ENCODE measurements at places on chromosomes 7 and 10.

DNA sequence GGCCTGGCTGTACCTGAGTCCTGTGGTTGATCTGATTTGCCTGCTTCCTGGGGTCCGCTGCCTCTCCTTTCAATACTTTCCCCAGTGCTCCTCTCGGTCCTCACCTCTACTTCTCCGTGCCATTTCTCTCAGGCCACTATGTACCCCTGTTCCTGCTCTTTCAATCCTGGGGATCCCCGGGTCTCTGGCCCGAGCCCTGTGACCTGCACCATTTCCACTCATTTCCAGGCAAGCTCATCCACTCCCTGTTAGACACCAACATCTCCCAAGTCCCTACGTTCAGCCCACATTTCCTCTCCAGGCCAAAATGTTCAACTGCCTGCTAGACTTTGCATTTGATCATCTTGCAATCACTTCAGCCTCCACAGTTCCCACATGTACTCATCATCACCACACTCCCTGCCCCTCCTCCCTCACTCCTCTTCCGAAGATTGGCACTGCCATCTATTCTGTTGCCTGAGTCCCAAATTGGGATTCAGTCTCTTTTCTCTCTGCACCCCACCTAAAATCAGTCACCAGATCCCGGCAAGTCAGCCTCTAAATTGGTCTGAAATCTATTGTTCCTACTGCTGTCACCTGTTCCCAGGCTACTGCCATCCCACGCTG, 34.4 kb upstream of the ZMIZ1 start:
- no peak for DNase-seq

DNA sequence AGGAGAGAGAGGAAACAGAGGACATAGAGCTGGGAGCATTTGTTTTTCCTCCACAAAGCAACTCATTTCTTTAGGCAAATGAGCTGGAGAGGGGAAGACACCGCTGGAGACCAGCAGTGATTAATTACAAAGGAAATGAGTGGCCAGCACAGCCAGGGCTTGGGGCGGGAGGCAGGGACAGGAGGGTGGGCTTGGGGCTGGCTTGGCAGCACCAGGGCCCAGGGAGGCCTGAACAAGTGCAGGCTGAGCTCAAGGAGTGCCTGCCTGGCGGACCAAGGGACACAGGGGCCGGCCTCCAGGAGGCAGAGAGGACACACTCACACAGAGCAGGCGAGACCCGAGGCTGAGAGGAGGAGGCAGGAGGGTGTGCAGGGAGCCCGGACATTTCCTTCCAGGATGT, 149.0 kb upstream of the UNC5B start:
- DNase-seq = no peak

DNA sequence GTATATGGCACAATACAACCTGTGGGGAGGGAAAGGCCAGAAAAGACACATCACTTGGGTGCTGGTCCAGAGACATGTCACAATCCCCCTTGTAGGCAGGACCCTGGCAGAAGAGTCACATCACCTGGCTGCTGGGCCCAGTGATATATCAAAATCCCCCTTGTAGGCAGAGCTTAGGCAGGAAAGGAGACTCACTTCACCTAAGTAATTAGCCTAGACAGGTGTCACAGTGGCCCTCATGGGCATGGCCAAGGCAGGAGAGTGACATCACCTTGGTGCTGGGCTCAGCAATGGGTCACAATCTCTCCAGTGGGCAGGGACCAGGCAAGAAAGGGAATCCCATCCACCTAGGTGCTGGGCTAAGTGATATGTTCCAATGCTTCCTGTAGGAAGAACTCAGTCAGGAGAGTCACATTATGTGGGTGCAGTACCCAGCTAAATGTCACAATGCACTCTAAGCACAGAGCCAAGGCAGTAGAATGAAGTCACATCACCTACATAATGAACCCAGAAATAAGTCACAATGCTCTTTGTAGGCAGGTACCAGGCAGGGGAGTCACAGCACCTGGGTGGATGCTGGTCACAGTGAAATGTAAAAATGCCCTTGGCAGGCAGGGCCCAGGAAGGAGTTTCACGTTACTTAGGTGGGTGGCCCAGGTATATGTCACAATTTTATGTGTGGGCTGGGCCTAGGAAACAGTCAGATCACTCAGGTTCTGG, 18.9 kb upstream of the ZNF736 start:
- DNase-seq = no peak

DNA sequence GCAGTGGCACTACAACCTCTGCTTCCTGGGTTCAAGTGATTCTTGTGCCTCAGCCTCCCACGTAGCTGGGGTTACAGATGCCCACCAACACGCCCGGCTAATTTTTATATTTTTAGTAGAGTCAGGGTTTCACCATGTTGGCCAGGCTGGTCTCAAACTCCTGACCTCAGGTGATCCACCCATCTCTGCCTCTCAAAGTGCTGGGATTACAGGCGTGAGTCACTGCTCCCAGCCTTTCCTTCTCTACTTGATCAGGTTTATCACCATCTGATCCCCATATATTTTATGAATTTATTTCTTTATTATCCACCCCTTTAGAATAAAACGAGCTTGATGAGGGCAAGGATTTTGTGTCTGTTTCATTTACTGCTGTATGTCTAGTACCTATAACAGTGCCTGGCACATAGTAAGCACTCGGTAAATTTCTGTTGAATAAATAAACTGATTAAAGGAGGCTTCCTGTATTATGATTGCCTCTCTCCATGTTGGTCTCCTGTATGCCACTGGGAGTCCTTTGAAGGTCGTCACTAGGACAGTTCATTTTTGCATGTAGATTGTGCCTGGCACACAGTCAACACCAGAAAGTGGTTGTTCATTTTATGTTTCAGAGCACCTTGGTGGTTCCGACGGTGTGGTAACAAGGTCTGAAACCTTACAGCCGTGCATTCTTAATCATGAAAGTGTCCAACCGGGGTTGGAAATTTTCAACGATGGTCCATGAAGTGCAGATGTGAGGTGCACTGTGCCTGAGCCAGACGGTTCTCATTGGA, 9.6 kb upstream of the EIF3A start:
- no peak for DNase-seq

GRCh38 chr7:116499168-116500077, at the start of gene CAV2:
Gene CAV2, plus strand, starts transcription at chr7:116499738. Its CDS starts 44 bp downstream, at chr7:116499782.
- peak; percentile 61 for DNase-seq

DNA sequence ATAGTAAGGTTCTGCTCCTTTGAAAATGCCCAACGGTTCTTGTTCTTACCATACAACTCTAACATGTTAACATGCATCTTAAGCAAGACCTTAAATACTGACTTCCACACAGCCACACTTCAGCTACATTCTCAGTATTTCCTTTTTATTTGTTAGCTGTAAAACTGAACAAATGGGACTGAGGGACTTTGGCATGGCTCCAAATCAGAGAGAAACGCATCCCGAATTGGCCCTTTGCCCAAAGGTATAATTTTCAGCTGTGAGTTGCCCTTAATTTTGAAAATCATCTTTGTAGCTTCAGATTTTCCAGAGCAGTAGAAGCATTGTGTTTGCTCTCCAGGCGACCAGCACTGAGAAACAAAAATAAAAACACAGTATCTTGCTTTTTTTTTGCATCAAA, 56.4 kb downstream of the NEUROD6 start:
- DNase-seq = no peak

GRCh38 chr10:129628823-129629222, 161.8 kb downstream of the MGMT start:
- no peak for DNase-seq

- no peak for DNase-seq
Observed at GRCh38 chr10:113856563-113856962, 2.1 kb downstream of the NHLRC2 start.

DNA sequence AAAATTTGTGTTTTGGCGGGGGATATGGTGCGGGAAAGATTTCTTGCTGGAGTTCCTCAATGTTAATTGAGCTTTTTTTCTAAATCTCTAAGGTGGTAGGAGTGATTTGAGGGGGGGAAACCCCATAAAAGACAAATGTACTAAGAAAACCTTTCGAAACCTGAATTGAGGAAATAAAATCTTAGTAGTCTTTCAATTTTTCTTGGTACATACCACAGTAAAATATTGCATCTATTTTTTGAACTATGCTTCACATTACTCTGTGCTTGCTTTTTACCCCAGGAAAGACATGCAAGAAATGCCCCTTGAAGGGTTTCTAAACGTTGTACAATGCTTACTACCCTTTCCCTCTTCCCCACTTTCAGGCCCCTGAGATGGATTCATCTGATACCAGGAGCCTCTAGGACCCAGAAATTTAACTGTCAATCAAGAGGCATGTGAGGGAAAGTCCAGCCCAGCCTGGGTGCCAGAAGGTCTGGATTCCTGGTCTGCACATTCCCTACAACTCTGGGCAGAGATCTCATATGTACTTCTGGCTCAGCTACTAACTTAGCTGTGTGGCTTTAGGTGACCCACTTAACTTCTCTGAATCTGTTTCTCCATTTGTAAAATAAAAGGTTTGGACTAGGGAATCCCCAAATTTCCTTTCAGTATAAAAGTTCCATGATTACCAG, 5.8 kb upstream of the PDCD4 start:
- peak; percentile 54 for DNase-seq

GRCh38 chr7:103690242-103690974, 244.4 kb upstream of the SLC26A5 start:
- no peak for DNase-seq

DNA sequence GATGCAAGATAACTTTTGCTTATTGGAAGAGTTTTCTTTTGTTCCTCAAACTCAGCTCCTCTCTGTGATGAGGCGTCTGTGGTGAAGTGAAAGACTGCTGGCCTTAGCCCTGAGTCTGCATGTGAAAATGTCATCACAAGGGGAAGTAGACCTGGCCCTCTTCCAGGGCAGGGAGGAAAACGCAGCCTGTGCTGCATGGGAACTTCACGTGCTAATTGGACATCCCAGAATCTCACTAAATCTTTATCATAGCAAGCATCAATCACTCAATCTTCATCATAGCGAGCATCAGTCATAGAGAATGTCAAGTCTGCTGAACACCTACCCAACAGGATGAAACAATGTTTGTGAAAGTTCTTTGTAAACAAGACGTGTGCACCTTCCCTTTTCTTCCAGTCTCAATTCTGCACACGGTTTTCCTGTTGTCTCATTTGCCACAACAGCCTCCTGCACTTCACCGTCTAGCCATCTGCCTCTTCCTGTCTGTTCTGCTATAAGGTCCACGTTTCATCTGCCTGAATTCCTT, 314.6 kb downstream of the FRMD4A start:
- DNase-seq = no peak

DNA sequence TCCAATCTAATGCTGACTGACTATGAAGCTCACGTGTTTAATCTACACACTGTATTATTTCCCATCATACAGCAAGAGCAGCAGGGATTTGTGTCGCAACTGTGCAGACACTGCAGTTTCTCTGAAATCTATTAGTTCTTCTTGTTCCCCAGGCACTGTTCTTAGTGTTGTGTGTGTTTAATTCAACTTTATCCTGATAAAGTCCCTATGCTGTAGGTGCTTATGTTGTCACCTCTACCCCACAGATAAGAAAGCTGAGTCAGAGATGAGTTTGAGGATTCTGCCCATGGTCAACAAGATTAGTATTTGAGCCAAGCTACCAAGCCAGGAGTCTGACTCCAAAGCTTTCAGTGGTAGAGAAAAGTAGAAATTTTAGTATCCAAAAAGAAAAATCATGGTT, 22.5 kb upstream of the EPHB6 start:
- DNase-seq = peak; percentile 35

DNA sequence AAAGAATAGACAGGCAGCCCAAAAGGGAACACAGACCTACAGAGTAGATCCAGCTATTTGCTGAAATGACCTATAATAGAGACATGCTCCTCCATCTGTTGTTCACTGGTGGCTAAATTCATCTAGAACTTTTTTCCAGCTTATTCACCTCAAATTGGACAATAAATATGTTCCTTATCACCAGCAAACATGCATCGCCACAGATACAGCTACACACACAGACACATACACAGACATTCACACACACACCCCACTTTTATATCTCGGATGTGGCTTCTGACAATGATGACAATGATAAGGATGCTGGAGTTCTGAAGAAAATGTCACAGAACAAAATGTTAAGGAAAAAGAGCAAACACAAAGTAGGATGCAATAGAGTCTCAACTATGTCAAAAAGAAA, 175.4 kb downstream of the LSM5 start:
- no peak for DNase-seq

DNA sequence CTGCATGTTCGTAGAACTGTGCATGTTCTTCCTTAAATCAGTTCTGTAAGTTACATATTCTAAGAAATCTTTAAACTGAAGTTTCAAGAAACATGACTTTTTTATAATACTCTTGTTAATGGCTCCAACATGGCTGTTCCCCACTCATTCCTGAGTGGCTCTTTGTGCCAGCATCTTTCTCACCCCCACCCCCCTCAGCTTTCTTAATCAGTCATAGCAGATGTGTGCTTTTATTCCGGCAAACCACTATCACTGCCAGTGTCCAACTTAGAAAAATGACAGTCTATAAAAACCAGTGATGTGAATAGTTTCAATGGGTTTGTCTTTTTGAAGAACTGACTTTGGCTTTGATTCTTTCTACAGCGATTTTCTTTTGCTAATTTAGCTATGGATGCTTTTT, 37.6 kb downstream of the PITRM1 start:
- DNase-seq = no peak

DNA sequence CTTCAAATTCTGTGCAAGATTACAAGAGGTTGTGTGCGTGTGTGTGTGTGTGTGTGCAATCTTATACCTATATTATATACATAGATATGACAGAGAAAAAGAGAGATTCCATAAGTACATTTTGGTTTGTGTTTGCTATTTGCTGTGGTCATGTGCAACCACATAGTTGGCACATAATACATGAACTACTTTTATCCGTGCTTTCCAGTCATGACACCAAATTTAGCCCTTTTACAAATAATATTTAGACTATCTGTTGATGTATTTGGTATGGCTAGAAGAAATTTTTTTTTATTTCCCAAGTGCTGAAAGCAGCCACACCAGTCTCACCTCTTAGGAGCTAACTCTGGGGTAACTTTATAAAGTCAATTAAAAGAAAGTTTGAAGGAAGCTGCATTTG, 63.5 kb upstream of the EGFR start:
- DNase-seq = peak; percentile 19

DNA sequence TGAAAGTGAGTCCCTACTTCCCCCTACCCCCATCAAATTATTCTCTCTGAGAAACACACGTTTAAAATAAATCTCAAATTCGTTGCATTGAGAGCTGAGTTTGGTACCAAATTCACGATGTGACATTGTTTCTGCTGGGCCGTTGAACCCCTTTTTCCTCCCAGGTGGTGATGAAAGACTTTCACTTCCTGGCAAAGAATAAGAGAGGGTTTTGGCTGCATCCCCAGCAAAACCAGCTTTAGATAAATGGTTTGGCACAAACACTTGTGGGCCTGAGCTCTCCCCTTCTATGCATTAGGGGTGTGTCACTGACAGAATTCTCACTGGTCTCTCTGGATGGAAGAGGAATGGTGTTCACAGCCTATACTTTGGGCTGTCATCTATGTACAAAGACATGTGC, 8.8 kb upstream of the DNTT start:
- DNase-seq = no peak

DNA sequence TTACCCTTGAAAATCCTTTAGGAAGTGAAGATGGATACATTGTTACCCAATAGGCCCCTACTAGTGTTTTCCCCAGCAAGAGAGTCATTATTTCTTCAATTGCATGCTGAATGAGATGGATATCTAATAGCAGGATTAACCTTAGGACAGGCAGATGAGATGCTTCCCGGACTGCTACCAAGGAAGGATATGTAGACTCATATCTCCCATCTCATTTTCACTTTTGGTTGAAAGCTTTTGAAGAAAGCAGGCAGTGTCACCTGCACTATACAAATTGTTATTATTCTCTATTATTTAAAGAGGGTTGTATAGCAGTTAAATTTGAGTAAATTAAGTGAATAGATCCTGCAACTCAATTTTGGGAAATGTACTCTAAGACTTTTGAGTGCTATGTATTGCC, 17.0 kb upstream of the ARHGAP21 start:
- DNase-seq = no peak

GRCh38 chr10:30943451-30943850, 88.2 kb downstream of the ZNF438 start:
- DNase-seq = no peak
